T-helper 17 cell (primary cell): ENCODE measurements at places on chromosomes 2 and 18. TPM values are rescaled to one million over a fixed set of nuclear protein-coding genes. Genes with fewer than 3 reads are reported as not detected.

- H3K36me3 ChIP-seq = no peaks in the 10 kb centered on the region
- peaks cover 41% of the 10 kb centered on the region for H3K27me3 ChIP-seq
- H3K4me1 ChIP-seq = no peaks in the 10 kb centered on the region
- DNase-seq = no peak
- no peak overlapping the region for H3K27ac ChIP-seq
Observed at GRCh38 chr18:46536215-46536874, 120.7 kb downstream of the LOXHD1 start.

Gene M1AP
- not detected for total RNA-seq

DNA sequence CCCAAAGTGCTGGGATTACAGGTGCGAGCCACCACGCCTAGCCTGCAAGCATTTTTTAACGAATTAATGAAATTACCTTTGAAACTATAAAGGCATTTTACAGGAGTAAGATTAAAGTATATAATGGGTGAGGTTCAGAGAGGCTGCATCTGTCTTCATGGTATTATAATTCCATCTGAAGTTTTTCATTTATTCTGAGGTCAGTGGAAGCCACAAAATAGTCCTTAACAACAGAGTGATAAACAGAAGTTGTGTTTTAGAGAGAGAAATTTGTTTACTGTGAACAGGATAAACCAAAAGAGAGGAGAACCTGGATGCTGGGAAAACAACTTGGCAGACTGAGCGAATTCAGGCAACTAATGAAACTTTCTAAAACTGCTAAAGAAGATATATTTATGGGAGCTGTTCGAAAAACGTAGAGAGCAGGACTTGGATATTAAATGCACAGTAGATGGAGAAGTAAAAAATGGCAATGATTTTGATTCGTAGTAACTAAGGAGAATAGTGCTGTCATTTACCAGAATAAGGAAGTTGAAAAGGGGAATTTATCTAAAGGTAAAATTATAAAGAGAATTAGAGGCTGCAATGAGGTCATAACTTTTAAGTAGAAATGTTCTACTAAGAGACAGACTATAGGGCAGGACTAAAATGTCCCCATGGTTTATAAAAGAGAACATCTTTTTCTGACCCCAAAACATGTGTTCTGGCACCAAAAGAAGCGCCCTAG is 37.9 kb upstream of the ITGA4 start:
- H3K36me3 ChIP-seq = peaks cover 5% of the 10 kb centered on the region
- H3K27ac ChIP-seq = peak overlapping the region; percentile 81
- DNase-seq = no peak
- peaks cover 13% of the 10 kb centered on the region for H3K4me1 ChIP-seq

Gene CELF4
- total RNA-seq = not detected

DNA sequence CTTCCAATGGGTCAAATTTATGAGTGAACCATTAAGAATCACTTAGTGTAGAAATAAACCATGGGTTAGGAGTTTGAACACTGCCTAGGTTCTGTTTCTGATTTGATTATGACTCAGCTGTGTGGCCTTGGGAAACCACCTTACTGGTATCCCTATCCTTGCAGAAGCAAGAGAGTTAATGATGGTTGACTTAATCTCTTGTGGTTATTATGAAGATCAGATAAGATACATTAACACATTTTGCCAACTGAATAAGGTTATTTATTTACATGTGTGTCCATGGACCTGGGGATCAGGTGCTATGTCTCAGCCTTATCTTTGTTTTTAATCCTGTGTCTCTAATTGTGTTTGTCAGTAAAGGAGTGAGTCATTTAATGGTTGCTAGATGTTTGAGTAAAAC is 5.4 kb upstream of the KCNJ13 start:
- H3K4me1 ChIP-seq = no peaks in the 10 kb centered on the region
- H3K36me3 ChIP-seq = peaks cover 2% of the 10 kb centered on the region
- DNase-seq = no peak
- H3K4me3 ChIP-seq = no peak overlapping the region

Gene NTSR2
- not detected for total RNA-seq

DNA sequence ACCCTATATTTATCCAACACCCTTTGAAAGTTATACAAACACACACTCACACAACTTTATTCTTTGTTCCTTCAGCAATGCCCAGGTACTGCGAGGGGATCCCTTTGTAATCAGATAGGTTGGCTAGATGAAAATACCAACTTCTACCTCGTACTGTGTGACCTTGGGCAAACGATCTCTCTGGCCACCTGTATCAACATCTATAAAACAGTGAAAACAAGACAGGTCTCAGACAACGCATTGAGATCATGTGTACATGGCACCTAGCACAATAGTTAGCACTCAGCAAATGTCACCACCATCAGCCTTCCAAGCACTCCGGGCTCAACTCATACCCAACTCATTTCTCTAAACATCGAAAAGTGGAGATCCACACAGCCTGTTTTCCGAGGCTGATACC is 118.4 kb upstream of the PPP1CB start:
- peaks cover 4% of the 10 kb centered on the region for H3K36me3 ChIP-seq
- no peak overlapping the region for H3K4me3 ChIP-seq
- peaks cover 8% of the 10 kb centered on the region for H3K4me1 ChIP-seq
- H3K27me3 ChIP-seq = no peaks in the 10 kb centered on the region

GRCh38 chr2:126482582-126483464 is 173.1 kb upstream of the GYPC start:
- H3K4me3 ChIP-seq = no peak overlapping the region
- H3K27me3 ChIP-seq = peaks cover 20% of the 10 kb centered on the region
- no peak overlapping the region for H3K27ac ChIP-seq
- peaks cover 3% of the 10 kb centered on the region for H3K4me1 ChIP-seq
- H3K36me3 ChIP-seq = peaks cover 1% of the 10 kb centered on the region
- no peak for DNase-seq

DNA sequence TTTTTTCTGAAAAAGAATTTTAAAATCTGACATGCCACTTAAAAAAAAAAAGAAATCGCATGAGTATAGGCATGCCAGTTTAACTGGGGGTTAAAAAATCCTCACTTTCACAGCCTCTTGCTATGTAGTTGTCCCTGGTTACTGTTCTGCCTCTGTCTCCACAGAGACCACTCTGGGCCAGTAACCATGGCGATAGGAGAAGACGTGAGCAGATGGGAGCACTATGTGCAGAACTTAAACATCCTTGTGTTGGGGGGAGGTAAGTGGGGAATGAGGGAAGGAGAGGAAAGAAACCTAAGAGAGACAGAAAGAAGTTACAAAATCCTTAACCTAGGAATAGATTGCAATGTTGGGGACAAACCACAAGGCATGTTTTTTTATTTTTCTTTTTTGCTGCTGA is 75.9 kb upstream of the CYRIA start:
- no peak overlapping the region for H3K27ac ChIP-seq
- peaks cover 6% of the 10 kb centered on the region for H3K27me3 ChIP-seq
- no peak for DNase-seq
- H3K4me3 ChIP-seq = no peak overlapping the region
- H3K36me3 ChIP-seq = no peaks in the 10 kb centered on the region

DNA sequence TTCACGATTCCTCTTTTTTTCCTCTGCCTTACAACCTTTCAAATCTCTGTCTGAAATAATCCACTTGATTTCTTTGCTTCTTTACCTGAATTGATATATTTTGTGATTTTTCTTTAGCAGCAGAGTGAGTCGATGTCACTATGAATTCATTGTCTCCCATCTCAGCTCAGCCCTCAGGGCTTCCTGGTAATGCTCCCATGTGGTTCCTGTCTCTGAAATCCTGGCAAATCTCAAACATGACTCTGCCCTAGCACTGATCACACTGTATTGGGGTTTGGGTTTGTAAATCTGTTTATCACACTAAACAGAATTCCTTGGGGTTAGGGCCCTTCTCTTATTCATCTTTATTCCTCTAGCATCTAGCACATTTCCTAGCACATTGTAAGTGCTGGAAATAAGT is 43.0 kb upstream of the MSTN start:
- no peak overlapping the region for H3K27ac ChIP-seq
- H3K4me1 ChIP-seq = no peaks in the 10 kb centered on the region
- H3K36me3 ChIP-seq = no peaks in the 10 kb centered on the region
- H3K27me3 ChIP-seq = peaks cover under 1% of the 10 kb centered on the region

Gene UGT1A9
- not detected for total RNA-seq

DNA sequence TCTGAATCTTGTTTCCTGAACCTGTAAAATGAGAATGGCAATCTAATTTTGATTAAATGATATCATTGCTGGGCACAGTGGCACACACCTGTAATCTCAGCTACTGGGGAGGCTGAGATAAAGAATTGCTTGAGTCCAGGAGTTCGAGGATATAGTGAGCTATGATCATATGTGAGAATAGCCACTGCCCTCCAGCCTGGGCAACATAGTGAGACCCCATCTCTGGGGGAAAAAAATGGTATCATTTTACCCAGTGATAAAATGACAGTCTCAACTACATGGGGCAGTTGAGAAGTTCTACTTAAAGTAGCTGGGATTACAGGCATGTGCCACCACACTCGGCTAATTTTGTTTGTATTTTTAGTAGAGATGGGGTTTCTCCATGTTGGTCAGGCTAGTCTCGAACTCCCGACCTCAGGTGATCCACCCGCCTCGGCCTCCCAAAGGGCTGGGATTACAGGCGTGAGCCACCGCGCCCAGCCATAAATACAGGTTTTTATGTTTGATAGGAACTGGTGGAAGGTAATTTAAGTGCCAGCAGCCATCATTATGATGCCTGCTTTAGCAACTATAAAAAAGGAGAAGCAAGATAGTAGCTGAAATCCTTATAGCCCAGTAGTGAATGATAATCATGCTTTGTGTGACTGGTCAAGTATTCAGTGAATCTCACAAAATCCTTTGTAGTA is 17.0 kb downstream of the BZW1 start:
- peaks cover 4% of the 10 kb centered on the region for H3K4me1 ChIP-seq
- DNase-seq = no peak
- H3K4me3 ChIP-seq = no peak overlapping the region
- no peaks in the 10 kb centered on the region for H3K27me3 ChIP-seq
- no peak overlapping the region for H3K27ac ChIP-seq

DNA sequence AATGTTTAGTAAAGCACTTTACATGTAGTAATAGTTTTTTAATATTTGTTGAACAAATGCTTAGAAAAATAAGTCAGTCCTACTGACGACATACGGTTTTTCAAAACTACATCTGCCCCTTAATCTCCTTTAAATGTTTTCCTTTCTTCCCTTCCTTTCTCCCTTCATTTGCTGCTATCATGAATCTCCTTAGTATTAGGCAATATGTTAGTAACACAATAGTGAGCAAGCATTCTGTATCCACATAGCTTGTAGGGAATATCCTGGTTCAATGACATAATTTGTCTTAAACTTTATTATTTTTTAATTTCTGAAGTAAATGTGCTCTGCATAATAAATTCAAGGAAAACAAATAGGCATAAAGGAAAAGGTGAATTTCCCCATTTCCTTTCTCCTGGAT is 79.1 kb downstream of the ACSL3 start:
- H3K36me3 ChIP-seq = peaks cover 4% of the 10 kb centered on the region
- no peak for DNase-seq
- no peak overlapping the region for H3K27ac ChIP-seq
- no peaks in the 10 kb centered on the region for H3K27me3 ChIP-seq
- H3K4me1 ChIP-seq = no peaks in the 10 kb centered on the region

DNA sequence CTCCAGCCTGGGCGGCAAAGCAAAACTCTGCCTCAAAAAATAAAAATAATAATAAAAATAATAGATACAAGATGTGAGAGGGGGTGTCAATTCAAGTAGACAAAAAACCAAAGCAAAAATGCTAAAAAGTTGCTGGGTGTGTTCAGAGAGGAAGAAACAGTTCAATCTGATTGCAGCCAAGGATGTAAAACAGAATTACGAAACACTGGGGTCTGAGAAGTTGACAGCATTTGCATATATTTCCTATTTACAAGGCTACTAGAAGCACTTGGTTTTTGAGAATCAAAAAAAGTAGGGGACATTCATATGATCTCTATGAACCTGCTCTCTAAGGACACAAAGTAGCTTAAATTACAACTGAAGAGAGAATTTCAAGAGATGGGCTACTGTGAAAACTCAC is 7.6 kb downstream of the TRIP12 start:
- peaks cover 6% of the 10 kb centered on the region for H3K36me3 ChIP-seq
- peak overlapping the region; percentile 60 for H3K27ac ChIP-seq
- H3K4me3 ChIP-seq = no peak overlapping the region
- no peak for DNase-seq

- peaks cover 58% of the 10 kb centered on the region for H3K27me3 ChIP-seq
- no peak for DNase-seq
- no peaks in the 10 kb centered on the region for H3K4me1 ChIP-seq
- peaks cover 3% of the 10 kb centered on the region for H3K36me3 ChIP-seq
- H3K27ac ChIP-seq = no peak overlapping the region
Observed at GRCh38 chr2:119517433-119517832, 6.8 kb downstream of the SCTR start.

Gene INPP5D
- 163 TPM for total RNA-seq

DNA sequence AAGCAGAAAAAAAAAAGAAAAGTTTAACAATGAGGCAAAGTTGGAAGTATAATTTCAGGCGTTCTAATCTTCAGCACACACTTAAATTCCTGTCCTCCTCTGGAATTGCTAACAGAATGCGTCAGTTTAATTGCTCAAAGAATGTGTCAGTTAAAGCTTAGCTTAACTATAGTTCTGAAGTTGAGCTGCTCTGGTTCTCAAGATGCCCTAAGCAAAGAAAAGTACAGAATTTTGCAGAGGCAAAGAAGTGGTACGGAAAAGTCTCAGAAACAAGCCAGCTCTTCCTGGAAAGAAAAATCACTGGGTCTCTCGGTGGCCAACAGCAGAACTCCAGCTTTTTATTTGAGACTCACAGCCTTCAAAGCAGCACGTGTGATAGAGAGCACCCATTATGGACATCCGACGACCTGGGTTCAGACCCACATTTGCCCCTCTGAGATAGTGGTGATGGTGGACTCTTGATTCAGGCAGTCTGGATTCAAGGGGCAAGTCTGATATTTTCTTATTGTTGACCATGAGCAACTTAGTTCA is 22.2 kb upstream of the MYO3B start:
- no peaks in the 10 kb centered on the region for H3K36me3 ChIP-seq
- DNase-seq = no peak
- no peak overlapping the region for H3K27ac ChIP-seq
- H3K4me3 ChIP-seq = no peak overlapping the region

DNA sequence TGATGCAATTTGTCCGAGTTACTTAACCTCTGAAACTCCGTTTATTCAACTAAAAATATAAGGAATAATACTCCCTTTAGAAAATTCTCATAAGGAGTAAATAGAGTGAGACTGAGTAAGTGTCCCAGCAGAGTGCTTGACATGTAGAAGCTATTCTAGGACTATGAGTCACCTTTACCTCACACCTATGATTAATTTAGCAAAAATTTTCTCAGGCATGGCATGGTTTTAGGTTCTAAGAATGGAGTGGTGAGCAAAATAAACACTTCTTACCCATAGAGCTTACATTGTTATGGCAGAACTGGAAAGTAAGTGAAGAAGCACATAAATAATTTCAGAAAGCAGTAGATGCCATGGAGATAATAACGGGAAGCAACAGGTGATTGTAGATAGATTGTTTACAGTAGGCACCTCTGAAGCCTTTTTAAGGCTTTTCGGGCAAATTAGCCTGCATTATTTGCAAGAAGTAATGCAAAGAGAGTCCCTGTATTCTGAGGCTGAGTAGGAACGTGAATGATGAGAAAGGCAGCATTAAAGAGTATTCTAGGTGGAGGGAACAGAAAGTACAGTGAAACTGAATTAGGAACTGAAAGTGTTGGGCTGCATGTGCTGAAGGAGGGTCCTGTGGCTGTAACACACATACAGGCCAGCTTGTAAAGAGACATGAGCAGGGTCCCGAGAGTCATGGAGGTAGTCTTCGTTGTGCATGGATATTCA is 209.2 kb downstream of the ZNF407 start:
- H3K4me3 ChIP-seq = no peak overlapping the region
- DNase-seq = no peak
- no peaks in the 10 kb centered on the region for H3K27me3 ChIP-seq
- H3K4me1 ChIP-seq = no peaks in the 10 kb centered on the region

- no peak overlapping the region for H3K27ac ChIP-seq
- H3K36me3 ChIP-seq = peaks cover 6% of the 10 kb centered on the region
- DNase-seq = no peak
- H3K4me1 ChIP-seq = peaks cover 25% of the 10 kb centered on the region
Observed at GRCh38 chr18:77032181-77032701, 100.3 kb downstream of the MBP start.
